Fibroblast of lung (primary cell): ENCODE measurements at places on chromosomes 4 and X. TPM values are rescaled to one million over a fixed set of nuclear protein-coding genes. Genes with fewer than 3 reads are reported as not detected.

DNA sequence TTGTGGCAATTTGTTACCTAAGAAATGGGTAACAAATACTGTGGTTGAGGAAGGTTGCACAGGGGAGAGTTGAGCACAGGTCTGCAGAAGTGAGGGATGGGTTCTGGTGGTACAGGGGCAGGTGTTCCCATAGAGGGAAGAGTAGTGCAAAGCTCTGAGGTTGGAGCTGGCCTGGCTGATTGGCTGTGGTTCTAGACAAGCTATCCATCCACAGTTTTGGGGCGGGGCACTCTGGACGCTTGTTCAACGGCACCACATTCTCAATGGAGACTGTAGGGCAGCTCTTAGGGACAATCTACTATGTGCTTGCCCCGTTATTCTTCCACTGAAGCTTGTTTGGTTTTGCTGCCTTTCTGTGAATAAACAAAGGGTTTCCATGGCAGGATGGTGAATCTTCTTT, 35.4 kb downstream of the NAT8L start:
- DNase-seq, result no peak

Gene CT45A2
- not detected in 2 replicates for polyA plus RNA-seq

GRCh38 chrX:3567686-3568085, 145.8 kb downstream of the PRKX start:
- no peak for DNase-seq

Gene ZAR1
- not detected in 2 replicates for polyA plus RNA-seq

- no peak for DNase-seq
Observed at GRCh38 chr4:21347142-21347541, 601.4 kb downstream of the KCNIP4 start.

- DNase-seq, result peak; percentile 32
Observed at GRCh38 chr4:17276776-17277175, 235.1 kb downstream of the QDPR start.

DNA sequence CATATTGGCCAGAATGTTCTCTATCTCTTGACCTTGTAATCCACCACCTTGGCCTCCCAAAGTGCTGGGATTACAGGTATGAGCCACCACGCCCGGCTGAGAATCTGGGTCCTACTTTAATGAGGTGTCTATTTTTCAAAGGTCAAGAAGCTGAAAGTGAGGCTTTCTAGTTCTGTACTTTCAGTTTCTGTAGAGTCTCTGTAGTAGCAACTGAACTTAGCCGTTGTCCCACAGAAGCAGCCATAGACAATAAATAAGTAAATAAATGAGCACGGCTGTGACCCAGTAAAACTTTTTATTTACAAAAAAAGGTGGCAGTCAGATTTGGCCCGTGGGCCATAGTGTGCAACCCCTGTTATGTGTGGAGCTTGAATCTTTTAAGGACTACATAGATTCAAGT, 92.0 kb downstream of the FNIP2 start:
- DNase-seq, result no peak

DNA sequence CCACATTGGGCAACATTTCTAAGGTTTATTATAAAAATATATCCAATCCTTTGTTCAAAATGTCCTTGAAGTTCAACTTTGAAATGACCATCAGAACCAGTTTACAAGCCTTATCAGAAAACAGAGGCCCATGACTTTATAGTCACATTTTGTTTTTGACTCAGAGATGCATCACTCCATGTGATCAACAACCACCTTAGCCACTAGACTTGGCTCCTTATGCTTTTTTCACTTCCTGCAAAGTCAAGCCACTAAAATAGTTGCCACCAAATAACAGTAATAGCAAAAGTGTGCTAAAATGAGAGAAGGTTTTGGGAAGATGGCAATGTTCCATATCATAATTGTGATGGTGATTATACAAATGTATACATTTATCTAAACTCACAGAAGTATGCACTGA, 181.7 kb downstream of the MAML3 start:
- no peak for DNase-seq

Gene KDM5C
- 30.5 and 49.2 TPM in 2 replicates for polyA plus RNA-seq

DNA sequence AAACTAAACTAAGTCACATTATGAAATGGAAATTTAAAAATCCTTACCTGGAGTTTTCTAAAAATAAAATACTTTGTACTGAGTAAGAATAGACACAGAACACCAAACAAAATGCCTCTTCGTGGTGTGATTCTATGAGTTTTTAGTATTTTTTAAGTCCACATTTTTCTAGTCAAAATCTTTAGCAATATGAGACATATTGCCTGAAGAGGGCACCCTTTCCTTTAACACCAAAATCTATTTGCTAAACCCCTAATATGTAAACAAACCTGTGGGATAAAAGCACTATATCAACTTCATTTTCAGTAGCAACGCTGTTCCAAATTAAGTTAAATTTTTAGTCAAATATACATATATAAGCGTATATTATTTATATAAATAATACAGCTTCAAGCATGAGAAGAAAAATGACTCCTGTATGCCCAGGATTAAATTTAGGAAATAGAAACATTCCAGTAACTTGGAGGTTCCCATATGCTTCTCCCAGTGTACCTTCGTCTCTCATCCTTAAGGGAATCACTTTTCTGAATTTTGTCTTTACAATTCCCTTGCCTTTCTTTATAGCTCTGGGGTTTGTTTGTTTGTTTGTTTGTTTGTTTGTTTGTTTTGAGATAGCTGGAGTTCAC, 23.0 kb upstream of the PGM2 start:
- DNase-seq, result peak; percentile 81

Gene SLC10A7
- 9.4 and 12.6 TPM in 2 replicates for polyA plus RNA-seq

- DNase-seq, result no peak
Observed at GRCh38 chr4:48945981-48946380, 39.4 kb upstream of the OCIAD2 start.

GRCh38 chr4:186144198-186144945, 39.9 kb downstream of the FAM149A start:
- DNase-seq, result peak; percentile 48

DNA sequence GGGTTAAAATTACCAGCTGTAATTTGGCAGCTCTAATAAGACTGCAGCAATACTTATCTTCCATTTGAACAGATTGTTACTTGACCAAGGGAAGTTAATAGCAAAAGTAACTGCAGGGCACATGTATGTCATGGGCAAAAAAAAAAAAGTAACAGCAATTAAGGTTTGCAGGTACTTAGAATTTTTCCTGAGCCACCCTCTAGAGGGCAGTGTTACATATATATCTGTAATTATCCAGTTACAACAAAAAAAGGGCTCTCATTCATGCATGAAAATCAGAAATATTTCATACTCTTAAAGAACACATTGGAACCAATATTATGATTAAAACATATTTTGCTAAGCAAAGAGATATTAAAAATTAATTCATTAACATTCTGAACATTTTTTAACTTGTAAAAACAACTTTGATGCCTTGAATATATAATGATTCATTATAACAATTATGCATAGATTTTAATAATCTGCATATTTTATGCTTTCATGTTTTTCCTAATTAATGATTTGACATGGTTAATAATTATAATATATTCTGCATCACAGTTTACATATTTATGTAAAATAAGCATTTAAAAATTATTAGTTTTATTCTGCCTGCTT, 25.1 kb downstream of the XIAP start:
- DNase-seq, result peak; percentile 38

Gene LIN54
- polyA plus RNA-seq, result 13.3 and 16.9 TPM in 2 replicates
